Transverse colon (tissue), 4 donors: ENCODE measurements at places on chromosomes 16 and 17. TPM values are rescaled to one million over a fixed set of nuclear protein-coding genes. Genes with fewer than 3 reads are reported as not detected.
A peak's percentile ranks its signal among the peaks of the same experiment; 100 is the strongest.

The HASPIN gene
- total RNA-seq: 0.64 TPM

The RBFOX1 gene
- 2.3 TPM for total RNA-seq

The CYBA gene
- 290 TPM for total RNA-seq

The CACNG3 gene
- not detected for total RNA-seq

The AOC2 gene
- 0.55 TPM for total RNA-seq

GRCh38 chr17:65474660-65475059, 86.8 kb downstream of the AXIN2 start:
- no peak for DNase-seq

GRCh38 chr17:33459078-33459940, 166.2 kb upstream of the ASIC2 start:
- no peak for DNase-seq

DNA sequence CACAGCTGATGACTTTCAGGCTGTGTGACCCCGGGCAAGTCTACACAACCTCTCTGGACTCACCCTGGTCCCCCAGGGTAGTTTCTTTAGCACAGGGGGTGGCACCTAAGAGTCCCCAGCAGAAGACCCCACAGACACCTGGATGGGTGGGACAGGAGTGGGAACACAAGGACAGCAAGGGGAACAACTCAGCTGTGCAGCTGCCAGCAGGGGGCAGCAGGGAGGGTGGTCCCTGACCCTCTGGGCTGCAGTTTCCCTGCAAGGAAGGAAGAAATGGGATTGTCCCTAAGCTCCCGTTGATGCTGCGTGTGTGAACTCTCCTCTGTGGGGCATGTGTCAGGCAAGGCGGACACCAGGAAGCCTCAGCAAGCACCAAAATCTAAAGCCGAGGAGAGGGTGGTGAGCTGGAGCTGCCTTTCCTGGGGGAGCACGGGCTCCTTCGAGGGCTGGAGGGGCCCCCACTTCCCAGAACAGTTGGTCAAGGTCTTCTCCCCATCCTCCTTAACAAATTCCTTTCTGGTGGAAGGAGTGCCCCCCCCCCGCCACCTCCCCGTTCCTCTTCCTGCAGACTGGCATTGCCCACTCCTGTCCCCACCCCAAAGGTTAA, 24.1 kb upstream of the CDH5 start:
- no peak for DNase-seq

GRCh38 chr17:5668557-5669138, 84.3 kb upstream of the NLRP1 start:
- no peak for DNase-seq

DNA sequence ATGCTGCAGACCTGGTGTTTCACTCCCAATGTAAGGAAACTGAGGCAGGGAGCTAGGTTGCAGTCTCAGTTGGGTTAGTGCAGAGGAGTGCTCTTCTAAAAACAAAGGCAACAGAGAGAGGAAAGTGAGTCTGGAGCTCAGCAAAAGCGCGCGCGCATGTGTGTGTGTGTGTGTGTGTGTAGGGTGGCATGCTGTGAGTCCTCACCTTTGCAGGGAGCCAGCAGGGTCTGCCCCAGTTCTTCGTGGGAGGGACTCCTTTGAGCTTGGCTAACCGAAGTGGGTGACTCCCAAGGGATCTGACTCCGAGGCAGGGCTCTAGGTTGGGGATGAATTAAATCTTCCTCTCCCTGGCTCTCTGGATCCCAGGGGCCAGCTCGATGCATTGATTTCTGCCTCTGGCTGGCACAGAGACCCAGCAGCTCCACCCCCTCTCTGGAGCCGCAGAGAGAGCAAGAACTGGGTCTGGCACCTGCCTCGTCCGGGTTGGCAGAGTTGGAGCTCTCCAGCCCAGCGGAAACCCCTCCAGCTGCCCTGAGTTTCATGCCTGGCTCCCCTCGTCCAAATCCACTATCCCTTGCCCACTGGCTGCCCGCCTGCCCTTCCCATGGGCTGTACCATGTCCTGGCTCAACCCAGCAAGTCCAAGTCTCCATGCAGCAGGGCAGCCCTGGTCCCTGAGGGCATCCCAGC, 1.3 kb upstream of the BTBD17 start:
- DNase-seq: no peak

DNA sequence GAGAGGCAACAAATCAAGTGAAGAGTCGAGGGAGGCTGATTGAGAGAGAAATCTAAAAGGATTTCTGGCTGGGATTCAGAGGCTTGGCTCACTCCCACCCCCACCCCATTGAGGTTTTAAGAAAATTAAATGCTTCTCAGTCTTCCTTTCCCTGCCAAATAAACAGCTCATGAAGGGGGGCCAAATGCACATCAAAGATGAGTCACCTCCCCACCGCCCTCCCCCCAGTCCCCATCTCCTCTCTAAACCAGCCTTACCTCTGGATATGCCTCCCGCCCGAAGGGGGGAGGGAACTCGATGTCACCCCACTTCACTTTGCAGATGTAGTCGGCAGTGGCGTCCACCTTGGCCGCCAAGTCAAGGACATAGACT, 11.6 kb downstream of the ACLY start:
- DNase-seq: no peak

DNA sequence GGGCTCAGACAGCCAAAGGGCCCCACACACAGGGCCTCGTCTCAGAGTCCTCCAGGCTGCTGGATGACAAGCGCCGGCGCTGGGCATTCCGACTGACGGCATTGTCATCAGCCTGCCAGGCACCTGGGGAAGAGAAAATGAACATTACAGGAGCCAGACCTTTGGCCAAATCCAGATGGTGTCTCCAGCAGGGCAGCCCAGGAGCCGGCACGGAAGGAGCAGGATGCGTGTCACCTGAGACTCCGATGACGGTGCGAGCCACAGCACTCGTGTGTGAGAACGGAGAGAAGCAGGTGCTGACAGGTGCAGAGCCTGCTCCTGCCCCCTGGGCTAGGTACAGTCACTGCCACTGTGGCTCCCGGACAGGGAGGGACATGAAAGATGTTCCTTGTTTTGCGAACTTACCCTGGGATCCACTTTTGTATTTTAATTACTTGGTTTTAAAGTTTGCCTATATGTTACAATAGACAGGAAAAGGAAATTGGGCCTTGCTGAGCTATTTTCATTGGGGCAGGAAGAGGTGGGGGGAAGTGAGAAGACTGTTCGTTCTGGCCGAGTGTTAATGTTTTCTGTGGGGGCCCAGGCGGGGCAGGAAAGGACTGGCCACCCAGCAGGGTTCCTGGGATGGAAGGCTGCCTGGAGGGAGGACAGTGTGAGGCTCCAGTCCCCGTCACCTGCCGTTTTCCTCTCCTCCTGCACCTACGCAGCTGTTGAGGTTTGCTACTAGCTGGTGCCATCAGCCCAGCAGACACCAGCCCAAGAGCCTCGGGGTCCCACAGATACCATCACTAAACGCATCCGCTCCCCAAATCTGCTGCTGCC, 4.4 kb upstream of the FOXJ1 start:
- DNase-seq: peak; percentile 47

- no peak for DNase-seq
These were observed 1.2 kb upstream of the SOST start for GRCh38 chr17:43759836-43760235.

DNA sequence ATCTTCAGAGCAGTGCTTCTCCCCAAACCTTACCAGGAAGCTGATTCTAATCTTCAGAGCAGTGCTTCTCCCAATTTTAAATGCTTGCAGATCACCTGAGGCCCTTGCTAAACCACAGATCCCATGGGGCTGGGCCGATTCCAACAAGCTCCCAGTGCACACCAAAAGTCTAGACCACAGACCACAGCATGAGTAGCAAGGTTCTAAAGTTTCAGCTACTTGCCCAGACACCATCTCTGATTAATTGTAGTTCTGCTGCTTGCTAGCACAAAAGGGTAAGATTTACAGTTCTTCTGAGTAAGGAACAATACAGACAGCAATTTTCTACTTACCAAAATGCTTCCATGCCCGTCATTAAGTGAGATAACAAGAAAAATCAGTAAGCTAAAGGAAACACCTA, 12.2 kb downstream of the CLEC3A start:
- no peak for DNase-seq

DNA sequence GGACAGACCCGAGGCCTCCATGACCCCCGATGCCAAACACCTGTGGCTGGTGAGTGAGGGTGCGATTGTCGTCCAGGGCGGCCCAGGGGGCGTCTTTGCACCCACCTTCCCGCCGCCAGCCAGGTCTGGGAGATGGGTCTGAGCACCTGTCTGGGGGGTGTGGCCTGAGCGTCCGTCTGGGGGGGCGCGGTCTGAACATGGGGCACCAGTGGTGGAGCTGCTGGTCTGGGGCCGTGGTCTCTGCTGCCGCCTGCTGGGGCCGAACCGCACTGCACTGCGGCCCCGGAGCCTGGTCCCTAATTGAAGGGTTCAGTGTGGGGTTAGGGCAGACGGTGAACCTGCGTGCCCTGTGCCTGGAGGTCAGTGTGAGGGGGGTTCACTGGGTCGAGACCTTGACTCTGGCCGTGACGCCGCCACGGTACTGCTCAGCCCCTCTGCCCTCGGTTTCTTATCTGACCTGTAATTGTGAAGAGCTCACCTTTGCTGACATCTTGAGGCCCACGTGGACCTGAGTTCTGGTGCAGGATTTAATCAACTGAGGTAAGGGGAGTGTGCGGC, 12.6 kb upstream of the TCF25 start:
- peak; percentile 78 for DNase-seq

- DNase-seq: no peak
These were observed 20.2 kb downstream of the CDK5RAP3 start for GRCh38 chr17:47990962-47991731.

DNA sequence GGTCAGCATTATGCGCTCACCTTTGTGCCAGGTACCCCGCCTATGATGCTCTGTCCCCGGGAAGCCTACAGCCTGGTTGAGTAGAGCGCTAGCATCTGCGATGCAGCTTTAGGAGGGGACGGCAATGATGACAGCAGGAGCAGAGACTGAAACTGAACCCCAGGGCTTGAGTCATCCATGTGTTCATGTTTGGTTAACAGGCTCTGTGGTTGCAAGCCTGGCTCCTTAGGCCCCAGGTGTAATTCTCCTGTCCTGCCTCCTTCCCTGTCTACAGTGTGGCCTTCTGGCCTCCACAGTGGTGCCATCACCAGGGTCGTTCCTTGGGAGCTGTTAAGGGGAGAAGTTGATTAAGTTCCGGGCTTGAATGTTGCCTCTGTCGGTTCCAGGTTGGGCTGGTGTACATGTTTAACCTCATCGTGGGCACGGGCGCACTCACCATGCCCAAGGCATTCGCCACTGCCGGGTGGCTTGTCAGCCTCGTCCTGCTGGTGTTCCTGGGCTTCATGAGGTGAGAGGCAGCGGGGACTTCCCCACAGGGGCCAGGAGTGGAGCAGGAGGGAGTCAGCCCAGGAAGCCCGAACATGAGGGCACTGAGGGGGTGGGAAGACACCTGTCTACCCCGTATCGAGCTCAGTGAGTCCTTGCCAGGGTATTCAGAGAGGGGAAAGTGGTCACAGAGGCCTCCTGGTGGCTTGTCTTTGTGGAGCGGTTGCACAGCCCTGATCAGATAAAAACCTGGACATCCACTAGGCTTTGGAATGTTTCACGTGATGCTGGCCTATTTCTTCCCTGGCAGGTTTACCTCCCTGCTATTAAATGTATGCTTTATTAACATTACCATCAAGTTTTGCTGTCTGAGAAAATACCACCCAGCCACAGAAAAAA, 9.2 kb upstream of the NAT9 start:
- no peak for DNase-seq

- DNase-seq: no peak
These were observed 20.8 kb upstream of the RNPS1 start for GRCh38 chr16:2288726-2289125.
